ENCODE measurements at places on chromosomes 16 and 17.

GRCh38 chr17:16820161-16820877 lies 130.3 kb downstream of the CCDC144A start:
- peak; percentile 3 for DNase-seq

DNA sequence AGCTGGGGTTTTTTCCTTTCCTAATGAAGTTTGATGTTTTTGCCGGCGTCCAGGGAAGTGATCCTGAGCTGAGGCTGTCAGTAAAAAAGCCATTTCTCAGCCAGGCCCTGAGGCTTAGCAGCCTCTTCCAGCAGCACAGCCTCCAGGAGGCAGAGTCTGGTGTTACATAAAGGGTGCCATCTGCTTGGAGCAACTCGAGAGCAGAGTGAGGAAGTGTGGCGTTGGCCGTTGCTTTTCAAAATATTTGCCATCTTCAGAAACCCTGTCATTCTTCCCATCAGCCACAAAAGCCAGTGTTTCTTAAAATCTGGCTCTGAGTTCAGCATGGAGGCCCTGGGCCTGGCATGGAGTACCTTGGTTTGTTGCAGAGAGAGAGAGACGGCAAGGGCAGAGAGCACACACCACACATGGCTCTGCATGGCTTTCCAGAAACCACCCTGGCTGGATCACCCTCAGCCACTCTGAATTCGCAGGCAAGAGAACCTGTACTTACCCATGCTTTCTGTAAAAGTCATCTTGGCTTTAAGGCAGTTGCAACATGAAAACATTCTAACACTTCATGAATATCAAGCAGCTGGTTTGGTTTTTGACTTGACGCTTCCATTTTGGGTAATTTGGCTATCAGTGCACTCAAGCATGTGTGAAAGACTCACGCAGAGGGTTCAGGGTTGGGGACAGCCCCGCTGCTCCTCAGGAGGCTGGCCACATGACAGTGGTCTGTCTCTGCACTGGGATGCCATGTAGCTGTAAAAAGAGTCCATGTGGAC lies 21.0 kb downstream of the PMM2 start:
- DNase-seq, result no peak

DNA sequence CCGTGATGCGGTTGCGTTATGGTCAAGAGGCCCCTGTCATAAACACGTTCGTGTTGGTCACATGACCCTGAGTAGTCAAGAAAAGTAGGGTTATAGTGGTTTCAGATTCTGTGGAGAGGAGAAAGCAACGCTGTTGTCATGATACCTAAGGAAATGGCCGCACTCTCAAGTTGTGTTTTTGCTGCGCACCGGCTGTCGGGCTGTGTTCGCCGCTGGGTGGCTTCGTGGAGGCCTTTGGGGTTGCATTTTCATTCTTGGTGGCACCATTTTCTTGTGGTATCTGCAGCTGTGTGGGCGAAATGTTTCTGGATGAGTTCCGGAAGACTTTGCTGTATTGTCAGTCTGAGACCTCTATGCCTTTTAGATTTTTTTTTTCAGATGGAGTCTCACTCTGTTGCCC lies 35.0 kb downstream of the DEF8 start:
- DNase-seq, result no peak

- no peak for DNase-seq
These were observed 1.1 kb downstream of the CD79B start for GRCh38 chr17:63930951-63931575.

DNA sequence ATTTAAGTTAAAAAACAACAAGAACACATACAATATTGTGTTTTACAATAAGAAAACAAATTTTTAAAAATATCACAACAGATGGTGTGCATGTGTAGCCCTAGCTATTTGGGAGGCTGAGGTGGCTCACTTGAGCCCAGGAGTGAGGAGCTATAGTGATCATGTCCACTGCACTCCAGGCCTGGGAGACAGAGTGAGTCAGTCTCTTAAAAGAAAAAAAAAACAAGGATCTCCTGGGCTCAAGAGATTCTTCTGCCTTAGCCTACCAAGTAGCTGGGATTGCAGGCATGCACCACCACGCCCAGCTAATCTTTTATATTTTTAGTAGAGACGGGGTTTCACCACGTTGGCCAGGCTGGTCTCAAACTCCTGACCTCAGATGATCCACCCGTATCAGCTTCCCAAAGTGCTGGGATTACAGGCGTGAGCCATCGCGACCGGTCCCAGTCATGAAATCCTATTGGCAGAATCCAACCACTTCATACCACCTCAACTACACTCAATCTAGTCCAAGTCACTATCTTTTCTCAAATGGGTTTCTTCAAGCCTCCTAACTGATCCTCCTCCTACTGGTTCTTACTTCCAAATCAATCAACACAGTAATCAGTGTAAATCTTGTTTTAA lies 55.0 kb downstream of the STH start:
- DNase-seq, result no peak

GRCh38 chr17:30600830-30601494 lies 123.8 kb downstream of the GOSR1 start:
- no peak for DNase-seq

- no peak for DNase-seq
These were observed 190.6 kb upstream of the HS3ST3A1 start for GRCh38 chr17:13792314-13792713.

GRCh38 chr16:56424791-56425438 lies 430 bp downstream of the AMFR start:
- DNase-seq, result peak; percentile 53

DNA sequence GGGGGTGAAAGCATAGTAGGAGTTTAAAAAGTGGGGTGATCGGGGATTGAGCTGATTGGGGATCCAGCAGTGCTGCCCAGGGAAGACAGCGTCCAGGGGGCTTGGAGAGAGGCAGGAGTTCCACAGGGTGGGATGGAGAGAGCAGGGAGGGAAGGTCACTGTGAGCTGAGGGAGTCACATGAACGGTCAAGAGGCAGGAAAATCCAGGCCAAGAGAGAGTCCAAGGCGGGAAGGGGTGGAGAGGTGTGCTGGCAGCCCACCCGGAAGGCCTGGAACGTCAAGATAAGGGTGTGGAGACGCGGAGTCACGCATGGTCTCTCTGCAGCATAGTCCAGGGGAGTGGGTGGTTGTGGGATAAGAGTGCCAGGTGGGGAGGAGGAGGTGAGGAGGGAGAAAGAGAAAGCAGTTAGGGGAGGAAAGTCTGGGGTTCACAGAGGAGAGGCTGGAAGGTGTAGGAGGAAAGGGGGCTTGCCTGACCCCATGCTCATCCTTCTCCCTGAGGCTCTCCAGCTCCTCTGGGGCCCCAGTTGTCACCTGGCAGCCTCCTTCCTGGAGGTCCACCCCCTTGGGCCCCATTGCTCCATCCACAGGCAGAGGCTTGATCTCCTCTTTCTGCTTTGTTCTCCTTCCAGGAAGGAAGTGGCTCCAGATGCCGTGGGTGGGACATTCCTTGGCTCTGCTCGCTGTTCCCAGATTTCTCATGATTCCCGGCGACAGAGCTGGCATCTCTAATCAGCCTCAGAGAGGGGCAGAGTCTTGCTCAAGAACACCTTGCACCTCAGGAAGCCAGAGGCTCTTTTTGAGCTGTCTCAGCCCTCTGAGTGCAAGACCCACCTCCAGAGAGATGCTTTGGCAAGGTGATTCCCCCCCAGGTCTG lies 28.7 kb downstream of the CCR7 start:
- DNase-seq, result no peak

GRCh38 chr17:696369-696768 lies 18.3 kb downstream of the VPS53 start:
- DNase-seq, result no peak
